Progenitor cell of endocrine pancreas (in vitro differentiated cells): ENCODE measurements at places on chromosomes 13 and 19.

GRCh38 chr13:52348983-52349780, 56.8 kb downstream of the THSD1 start:
- no peak overlapping the region for H3K27ac ChIP-seq
- no peaks in the 10 kb centered on the region for H3K4me1 ChIP-seq
- DNase-seq, result no peak
- H3K36me3 ChIP-seq, result no peaks in the 10 kb centered on the region
- no peak overlapping the region for H3K4me3 ChIP-seq

DNA sequence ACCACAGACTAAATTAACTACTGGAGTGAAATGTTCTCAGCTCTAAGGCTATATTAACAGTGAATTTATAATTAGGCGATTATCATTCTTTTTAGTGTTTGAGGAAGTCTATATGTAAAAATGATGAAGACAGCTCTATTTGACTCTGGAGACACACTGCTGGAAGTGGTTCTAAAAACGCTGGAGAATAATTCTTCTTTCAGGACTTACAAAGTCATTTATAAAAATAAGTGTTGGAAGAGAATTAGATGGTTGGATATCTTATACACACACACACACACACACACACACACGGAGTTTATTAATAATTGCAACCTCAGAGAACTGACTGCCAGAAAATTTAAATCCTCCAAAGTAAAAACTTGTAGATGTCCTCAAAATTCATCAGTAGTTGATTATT, 1171.3 kb downstream of the EFNB2 start:
- H3K27ac ChIP-seq, result no peak overlapping the region
- H3K4me3 ChIP-seq, result no peak overlapping the region
- H3K27me3 ChIP-seq, result no peaks in the 10 kb centered on the region
- no peaks in the 10 kb centered on the region for H3K36me3 ChIP-seq
- no peak for DNase-seq
- no peaks in the 10 kb centered on the region for H3K4me1 ChIP-seq

GRCh38 chr19:34430738-34431625, 2.8 kb downstream of the UBA2 start:
- peak overlapping the region; percentile 98 for H3K4me3 ChIP-seq
- H3K27ac ChIP-seq, result peak overlapping the region; percentile 77
- peaks cover 16% of the 10 kb centered on the region for H3K4me1 ChIP-seq
- no peaks in the 10 kb centered on the region for H3K27me3 ChIP-seq

- no peak overlapping the region for H3K4me3 ChIP-seq
- peak overlapping the region; percentile 34 for H3K27ac ChIP-seq
- no peaks in the 10 kb centered on the region for H3K36me3 ChIP-seq
These were observed 68.3 kb upstream of the MYO16 start for GRCh38 chr13:108561149-108561548.

GRCh38 chr13:111283991-111284390, 36.5 kb upstream of the TEX29 start:
- no peak for DNase-seq
- H3K27ac ChIP-seq, result no peak overlapping the region
- H3K4me3 ChIP-seq, result no peak overlapping the region
- H3K27me3 ChIP-seq, result no peaks in the 10 kb centered on the region

- no peak overlapping the region for H3K27ac ChIP-seq
- peaks cover 5% of the 10 kb centered on the region for H3K36me3 ChIP-seq
- peaks cover 15% of the 10 kb centered on the region for H3K4me1 ChIP-seq
- H3K27me3 ChIP-seq, result no peaks in the 10 kb centered on the region
- H3K4me3 ChIP-seq, result peak overlapping the region; percentile 93
- DNase-seq, result no peak
These were observed 3.0 kb downstream of the PRKD2 start for GRCh38 chr19:46713781-46714443.

DNA sequence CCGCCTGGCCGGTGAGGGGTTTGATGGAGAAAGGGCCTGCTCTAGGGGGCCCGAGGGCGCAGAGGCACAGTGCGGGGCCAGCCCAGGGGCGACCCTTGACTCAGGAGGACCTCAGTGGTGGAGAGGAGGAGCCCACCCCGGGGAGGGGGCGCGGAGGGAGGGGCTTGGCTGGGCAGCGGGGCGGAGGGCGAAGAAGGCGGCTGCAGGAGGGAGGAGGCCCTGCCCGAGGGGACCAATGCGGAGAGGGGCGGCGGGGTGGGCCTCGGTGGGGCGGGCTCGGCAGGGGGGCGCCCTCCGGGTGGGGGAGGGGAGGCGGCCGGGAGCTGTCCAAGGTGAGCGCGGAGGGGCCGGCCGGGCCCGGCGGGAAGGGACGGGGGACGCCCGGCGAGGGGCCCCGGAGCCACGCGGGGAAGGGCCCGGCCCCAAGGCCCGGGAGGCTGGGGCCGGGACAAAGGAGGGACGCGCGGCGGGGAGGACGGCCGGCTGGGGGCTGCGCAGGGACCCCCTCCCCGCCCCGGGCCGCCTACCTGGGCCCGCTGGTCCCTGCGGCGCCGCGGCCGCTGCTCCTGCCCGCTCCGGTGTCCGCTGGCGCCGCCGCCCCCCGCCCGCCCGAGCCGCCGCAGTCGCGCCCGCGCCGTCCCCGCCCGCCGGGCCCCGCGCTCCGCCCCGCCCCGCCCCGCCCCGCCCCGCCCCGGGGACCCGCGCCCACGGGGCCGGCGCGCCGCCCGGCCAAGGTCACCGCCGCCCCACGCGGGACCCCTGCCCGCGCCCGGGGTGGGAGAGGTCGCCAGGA, at the start of gene DIRAS1:
Gene DIRAS1, minus strand, starts transcription at position 596 of the 793 bp plus-strand sequence. CDS start 3,566 bp downstream, outside the sequence.
- peak; percentile 41 for DNase-seq
- peak within 1 kb of the TSS; percentile 70 for H3K4me3 ChIP-seq
- H3K27ac ChIP-seq, result peak within 1 kb of the TSS; percentile 24
- H3K36me3 ChIP-seq, result no peaks in the 10 kb centered on the region
- peaks cover 5% of the 10 kb centered on the region for H3K27me3 ChIP-seq

DNA sequence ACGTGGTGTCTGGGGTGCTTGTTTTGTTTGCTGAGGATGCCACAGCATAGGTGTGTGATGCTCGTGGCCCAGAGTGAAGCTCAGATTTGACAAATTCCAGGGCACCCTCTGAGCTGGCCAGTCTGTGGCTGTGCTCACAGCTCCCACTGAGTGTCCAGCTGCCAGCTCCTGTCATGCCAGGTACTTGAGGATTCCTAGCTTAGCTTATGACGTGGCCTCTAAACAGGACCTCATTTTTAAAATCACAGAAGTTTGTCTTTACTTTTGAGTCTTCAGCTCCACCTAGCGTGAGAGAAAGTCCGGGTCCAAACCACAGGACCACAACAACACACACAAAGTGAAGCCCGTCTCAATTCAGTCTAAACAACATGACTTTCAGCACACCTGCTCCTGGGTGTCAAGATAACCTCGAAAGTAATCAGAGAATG, 117.3 kb downstream of the RAB20 start:
- H3K27ac ChIP-seq, result no peak overlapping the region
- peaks cover 16% of the 10 kb centered on the region for H3K4me1 ChIP-seq
- DNase-seq, result no peak
- no peak overlapping the region for H3K4me3 ChIP-seq
- peaks cover 15% of the 10 kb centered on the region for H3K36me3 ChIP-seq
- no peaks in the 10 kb centered on the region for H3K27me3 ChIP-seq

DNA sequence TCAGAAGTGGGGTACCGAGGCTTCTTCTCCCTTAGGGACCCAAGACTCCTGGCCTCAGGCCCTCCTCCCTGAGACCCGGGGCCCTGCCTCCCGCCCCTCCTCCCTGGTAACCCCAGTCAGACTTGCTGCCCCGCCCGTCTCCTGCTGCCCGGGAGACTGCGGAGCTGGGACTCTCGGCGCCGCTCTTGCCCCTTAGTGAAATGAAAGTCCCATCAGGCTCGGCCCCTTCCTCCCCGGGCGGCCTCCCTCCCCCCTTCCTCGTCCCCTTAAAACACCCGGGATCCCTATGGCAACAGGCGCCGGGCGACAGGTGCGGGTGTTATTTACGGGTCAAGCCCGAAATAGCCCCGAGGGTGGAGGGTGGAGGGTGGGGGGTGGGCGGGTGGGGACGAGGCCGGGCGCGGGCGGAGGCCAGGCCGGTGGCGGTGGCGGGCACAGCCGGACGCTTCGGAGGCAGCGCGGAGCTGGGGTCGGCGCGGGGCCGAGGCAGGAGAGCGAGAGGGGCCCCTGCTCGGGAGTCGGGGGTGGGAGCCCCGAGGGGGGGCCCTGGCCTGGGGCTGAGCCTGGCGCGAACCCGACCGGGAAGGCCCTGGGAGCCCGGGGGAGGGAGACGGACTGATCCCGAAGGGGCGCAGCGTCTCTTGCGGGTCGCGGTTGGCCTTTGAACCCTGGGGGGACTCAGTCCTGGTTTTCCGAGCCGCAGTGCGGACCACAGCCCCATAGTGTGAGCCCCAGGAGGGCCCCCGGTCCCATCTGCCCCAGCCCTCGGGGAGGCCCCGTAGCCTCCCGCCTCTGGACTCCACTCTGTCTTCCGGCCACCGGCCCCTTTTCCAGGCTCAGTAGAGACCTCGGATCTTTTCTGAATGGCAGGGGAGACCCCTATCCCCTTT, at the start of gene CACNG6:
Gene CACNG6, plus strand, starts transcription at position 414 of the 890 bp plus-strand sequence. CDS start 1,241 bp downstream, outside the sequence.
- H3K4me3 ChIP-seq, result peak within 1 kb of the TSS; percentile 70
- no peaks in the 10 kb centered on the region for H3K36me3 ChIP-seq
- H3K27ac ChIP-seq, result peak within 1 kb of the TSS; percentile 40
- DNase-seq, result peak; percentile 62
- peaks cover 28% of the 10 kb centered on the region for H3K27me3 ChIP-seq
- H3K4me1 ChIP-seq, result peaks cover 3% of the 10 kb centered on the region

- H3K4me1 ChIP-seq, result peaks cover 2% of the 10 kb centered on the region
- DNase-seq, result no peak
- no peaks in the 10 kb centered on the region for H3K36me3 ChIP-seq
- H3K27ac ChIP-seq, result peak overlapping the region; percentile 67
These were observed 48.8 kb downstream of the IRS2 start for GRCh38 chr13:109737606-109738005.

DNA sequence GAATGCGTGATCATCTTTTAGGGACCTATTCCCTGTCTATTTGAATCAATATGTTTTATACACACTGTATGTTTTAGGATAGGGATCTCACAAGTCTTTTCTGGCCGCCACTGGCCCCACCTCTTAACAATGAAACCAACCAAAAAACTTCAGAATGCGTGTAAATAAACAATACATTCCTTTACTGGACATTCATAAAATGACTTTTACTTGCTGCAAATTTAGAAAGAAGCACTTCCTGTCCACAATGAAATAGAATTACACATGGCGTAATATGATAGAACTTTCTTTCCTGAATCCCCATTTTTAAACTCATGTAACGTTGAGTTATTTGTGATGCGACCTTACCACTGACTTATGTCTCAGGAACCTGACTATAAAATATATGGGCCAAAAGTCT, 233.6 kb downstream of the SLITRK6 start:
- H3K4me1 ChIP-seq, result peaks cover under 1% of the 10 kb centered on the region
- no peaks in the 10 kb centered on the region for H3K36me3 ChIP-seq
- DNase-seq, result no peak

GRCh38 chr13:45623516-45624090, 8.1 kb upstream of the ERICH6B start:
- H3K36me3 ChIP-seq, result no peaks in the 10 kb centered on the region
- peaks cover 6% of the 10 kb centered on the region for H3K4me1 ChIP-seq
- H3K27me3 ChIP-seq, result peaks cover 21% of the 10 kb centered on the region
- H3K4me3 ChIP-seq, result no peak overlapping the region
- no peak for DNase-seq
- no peak overlapping the region for H3K27ac ChIP-seq

DNA sequence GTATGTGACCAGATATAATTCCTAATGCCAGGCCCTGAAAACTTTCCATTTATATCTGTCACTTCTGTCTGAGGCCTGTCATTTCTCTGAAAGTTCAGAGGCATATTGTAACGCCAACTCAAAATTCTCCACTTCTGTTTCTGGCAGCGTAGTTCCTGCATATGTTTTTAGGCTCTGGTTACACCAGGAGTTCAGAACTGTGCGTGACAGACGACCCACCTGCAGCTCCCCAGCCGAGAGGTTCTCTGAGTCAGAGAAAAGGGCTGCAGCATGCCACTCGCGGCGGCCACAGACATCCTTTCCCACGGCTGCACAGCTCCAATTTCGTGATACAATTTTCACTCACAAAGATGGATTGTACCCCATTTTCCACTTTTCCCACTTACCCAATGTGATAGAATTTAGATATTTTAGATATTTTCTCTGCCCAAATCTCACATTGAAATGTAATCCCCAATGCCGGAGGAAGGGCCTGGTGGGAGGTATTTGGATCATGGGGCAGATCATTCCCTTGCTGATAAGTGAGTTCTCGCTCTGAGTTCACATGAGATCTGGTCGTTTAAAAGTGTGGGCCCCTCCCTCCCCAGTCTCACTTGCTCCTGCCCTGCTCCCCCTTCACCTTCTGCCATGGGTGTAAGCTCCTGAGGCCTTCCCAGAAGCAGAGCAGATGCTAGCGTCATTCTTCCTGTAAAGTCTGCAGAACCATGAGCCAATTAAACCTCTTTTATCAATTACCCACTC, 308.1 kb downstream of the LIG4 start:
- no peaks in the 10 kb centered on the region for H3K4me1 ChIP-seq
- H3K4me3 ChIP-seq, result no peak overlapping the region
- no peaks in the 10 kb centered on the region for H3K27me3 ChIP-seq
- DNase-seq, result no peak
- no peaks in the 10 kb centered on the region for H3K36me3 ChIP-seq
- no peak overlapping the region for H3K27ac ChIP-seq

GRCh38 chr19:39788244-39788643, 9.6 kb downstream of the LEUTX start:
- peaks cover 31% of the 10 kb centered on the region for H3K27me3 ChIP-seq
- H3K4me3 ChIP-seq, result no peak overlapping the region
- DNase-seq, result no peak
- H3K4me1 ChIP-seq, result no peaks in the 10 kb centered on the region

- peaks cover 6% of the 10 kb centered on the region for H3K27me3 ChIP-seq
- DNase-seq, result peak; percentile 25
- H3K27ac ChIP-seq, result peak overlapping the region; percentile 100
- peaks cover 13% of the 10 kb centered on the region for H3K4me1 ChIP-seq
- H3K4me3 ChIP-seq, result peak overlapping the region; percentile 90
These were observed 306 bp downstream of the ZNF540 start for GRCh38 chr19:37594982-37595382.

DNA sequence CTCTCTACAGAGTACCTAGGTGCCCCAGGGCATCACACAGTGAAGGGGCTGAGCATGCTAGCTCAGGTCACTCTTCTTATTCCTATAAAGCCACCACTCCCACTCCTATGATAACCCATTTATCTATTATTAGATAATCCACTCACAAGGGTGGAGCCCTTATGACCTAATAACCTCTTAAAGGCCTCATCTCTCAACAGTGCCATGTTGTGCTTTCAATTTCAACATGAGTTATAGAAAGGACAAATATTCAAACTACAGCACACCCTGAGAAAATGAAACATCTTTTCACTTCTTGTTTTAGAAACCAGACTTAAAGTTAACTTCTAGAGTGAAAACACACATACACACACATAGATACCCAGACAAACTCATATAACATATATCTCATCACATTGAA, 1494.9 kb upstream of the MIR17HG start:
- H3K4me3 ChIP-seq, result no peak overlapping the region
- no peaks in the 10 kb centered on the region for H3K36me3 ChIP-seq
- peaks cover 15% of the 10 kb centered on the region for H3K4me1 ChIP-seq

DNA sequence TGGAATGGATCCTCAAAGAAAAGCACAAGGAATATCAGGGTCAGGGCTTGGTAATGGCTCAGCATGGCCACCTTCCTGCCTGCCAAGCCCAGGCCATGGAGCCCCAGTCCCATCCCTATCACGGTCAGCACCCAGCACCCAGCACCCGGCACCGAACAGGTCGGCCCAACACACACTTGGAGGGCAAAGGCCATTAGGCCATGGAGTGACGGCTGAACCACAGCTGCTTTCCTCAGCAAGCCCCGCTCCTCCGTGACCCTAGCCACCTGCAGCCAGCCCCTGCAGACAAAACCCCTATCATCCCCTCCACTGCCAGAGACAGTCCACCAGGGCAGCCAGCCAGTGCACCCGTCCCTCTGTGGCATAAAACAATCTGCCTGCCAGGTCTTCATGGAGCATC, 20.6 kb downstream of the PEPD start:
- H3K4me3 ChIP-seq, result no peak overlapping the region
- no peak overlapping the region for H3K27ac ChIP-seq
- H3K4me1 ChIP-seq, result no peaks in the 10 kb centered on the region
- no peaks in the 10 kb centered on the region for H3K27me3 ChIP-seq
- no peaks in the 10 kb centered on the region for H3K36me3 ChIP-seq
